ENCODE measurements at places on chromosomes 12 and 14.

DNA sequence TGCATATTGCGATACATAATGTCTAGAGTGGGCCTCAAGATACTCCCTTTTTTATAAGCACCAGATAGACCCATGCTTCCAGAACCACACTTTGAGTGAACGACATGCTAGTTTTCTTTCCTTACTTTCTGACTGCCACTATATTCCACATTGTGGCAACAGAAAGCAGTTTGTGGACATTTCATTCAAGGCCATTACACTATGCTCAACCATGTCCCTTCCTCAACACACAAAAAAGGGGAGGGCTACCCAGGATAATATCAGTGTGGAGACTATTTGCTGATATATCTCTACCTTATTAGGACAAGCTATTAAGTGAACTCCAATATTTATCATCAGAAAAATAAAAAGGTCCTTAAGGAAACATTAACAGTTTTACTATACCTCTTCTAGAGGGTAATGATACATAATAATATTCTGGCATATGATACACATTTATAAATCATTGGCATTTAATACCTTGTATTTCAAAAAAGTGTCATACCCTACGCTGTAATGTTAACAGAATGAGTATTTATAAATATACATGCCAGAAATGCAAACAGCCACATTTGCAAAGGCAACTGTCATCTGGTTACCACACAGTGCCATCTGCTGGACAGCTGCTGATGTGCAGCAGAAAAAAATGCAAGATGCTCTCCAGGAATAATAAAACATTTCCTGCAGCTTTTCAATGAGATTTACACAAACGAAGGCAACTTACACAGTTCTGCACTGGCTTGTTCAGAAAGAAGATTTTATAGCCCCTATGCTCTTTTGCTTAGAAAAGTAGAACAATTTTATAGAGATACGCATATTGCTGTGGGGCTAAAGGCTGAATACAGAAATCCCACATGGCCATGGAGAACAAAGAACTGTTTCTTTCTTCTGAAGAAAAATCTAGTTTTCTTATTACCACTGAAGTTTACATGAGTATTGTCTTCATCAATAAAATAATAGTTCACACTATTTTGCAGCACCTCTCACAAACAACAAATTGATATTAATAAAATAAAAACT, 182.2 kb upstream of the GRIP1 start:
- peak; percentile 55 for DNase-seq

DNA sequence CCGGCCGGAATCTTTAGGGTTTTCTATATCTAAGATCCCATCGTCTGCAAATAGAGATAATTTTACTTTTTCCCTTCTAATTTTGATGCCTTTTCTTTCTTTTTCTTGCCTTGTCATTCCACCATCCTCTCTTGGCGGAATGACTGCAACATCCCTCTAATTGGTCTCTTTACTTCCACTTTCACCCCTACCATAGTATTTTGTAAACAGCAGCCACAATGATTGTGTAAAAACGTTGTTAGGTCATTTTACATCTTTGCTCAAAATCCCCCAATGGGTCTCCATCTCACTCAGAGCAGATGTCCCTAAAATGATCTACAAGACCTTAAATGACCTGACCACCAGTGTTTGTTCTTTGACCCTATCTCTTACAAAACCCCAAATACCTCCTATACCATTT, 80.0 kb upstream of the STAC3 start:
- DNase-seq = no peak

DNA sequence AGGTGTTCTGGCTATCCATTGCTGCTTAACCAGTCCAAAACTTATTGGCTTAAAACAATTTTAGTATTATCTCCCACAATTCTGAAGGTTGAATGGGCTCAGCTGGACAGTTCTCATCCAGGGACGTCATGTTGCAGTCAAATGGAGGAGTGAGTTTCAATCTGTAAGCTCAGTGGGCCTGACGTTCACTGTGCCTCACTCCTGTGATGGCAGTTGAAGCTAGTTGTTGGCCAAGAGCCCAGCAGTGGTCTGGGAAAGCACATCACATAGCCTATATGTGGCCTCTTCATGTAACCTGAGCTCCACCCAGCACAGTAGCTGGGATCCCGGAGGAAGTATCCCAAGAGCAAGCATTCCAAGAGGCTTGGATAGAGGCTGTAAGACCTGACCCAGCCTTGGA, 40.6 kb upstream of the CDKN3 start:
- DNase-seq = no peak

DNA sequence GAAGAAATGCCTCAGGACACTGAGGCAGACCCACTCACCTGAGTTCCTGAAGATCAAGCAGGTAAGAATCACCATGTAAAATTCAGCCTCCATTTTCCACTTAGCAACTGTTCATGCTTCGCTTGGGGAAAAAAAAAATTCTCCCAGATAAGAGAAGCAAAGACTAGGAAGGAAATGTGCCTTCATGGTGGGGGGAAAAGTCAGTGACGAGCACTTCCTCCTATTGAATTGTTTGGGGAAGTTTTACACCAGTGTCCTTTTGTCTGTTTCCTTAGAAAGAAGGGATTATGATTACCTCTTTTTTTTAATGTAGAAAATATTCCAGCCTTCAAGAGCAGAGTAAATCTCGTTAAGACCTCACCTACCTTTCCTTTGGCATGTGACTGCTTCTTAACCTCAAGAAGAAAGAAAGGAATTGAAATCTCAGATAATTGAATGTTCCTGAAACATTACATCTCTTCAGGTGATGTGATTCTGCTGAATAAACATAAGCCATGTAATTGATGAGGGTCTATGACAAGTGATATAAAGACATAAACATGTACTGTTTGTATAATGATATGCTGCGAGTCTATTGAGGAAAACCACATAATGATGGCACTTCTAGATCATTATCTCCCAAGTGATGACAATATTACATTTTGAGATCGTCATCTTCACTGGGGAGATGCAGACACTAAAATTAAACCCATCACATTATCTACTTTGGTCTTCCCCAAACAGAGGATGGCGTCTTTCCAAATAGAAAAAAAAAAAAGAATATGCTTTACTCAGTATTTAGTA, at the start of gene PTPRB:
TSS of gene PTPRB (minus strand) at position 127 of the 783 bp plus-strand sequence. CDS start at position 93, 34 bp downstream.
- no peak for DNase-seq

GRCh38 chr12:92030618-92031017, 115.0 kb downstream of the BTG1 start:
- DNase-seq = peak; percentile 84

- peak; percentile 15 for DNase-seq
These were observed 267.3 kb upstream of the SRRM4 start for GRCh38 chr12:118714051-118714460.

- DNase-seq = no peak
These were observed 222.9 kb downstream of the C12orf50 start for GRCh38 chr12:87806310-87806709.

GRCh38 chr12:10529603-10530002, 23.9 kb downstream of the EIF2S3B start:
- no peak for DNase-seq

GRCh38 chr12:83471341-83471740, 784.6 kb downstream of the TMTC2 start:
- DNase-seq = no peak

DNA sequence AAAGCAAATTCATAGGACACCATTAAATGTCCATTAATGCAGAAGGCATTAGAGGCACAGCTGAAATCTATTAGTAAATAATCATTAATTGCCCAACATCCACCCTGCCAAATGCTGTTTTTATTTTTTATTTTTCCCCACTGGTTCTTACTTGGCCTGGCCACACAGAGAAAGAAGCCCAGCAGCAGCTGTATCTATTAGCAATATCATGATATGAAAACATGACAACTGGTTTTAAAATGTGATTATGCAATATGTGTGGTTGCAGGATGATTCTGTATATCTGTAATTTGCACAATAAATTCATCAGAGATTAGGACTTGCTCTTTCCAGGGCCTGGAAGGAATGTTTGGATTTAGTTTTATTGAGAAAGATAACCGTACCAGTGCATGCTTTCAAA, 44.9 kb downstream of the SIX6 start:
- DNase-seq = no peak

DNA sequence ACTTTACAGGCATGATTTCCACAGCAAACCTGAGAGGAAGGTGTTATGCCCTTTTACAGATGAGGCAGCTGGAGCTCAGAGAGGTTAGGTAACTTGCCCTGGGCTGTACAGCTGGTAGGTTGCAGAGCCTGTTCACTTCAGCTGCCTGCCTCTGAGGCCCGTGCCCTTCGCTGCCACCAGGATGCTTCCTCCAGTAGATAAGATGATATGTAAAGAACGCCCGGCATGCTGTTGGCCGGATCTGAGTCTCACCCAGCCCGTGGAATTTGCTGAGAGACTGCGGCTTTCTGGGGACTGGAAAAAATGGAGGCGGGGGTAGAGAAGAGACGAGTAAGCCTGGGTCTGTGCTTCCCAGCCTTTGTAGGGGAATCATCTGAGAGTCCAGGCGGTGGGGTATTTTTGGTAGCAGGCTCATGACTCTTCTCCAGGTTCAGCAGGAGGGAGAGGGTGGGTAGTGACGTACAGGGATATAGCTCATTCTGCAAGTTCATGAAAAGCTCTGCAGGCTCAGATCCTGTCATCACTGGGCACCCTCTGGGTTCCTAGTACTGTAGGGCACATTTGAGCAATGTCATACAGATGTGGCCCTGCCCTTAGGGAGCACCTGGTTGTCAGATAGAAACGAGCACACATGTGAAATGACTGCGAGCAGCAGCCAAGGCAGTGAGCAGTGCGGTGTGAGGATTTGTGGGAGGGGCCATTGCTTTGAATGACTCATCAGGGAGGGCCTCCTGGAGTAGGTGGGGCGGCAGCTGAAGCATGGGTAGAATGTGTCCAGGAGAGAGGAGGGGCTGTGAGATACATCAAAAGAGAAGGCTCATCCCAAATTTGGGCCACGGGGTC, 159.4 kb downstream of the TSPAN9 start:
- no peak for DNase-seq

GRCh38 chr12:69969011-69969410, 144.0 kb downstream of the MYRFL start:
- DNase-seq = no peak

- DNase-seq = peak; percentile 37
These were observed 1.5 kb upstream of the HCAR1 start for GRCh38 chr12:122732170-122732569.

DNA sequence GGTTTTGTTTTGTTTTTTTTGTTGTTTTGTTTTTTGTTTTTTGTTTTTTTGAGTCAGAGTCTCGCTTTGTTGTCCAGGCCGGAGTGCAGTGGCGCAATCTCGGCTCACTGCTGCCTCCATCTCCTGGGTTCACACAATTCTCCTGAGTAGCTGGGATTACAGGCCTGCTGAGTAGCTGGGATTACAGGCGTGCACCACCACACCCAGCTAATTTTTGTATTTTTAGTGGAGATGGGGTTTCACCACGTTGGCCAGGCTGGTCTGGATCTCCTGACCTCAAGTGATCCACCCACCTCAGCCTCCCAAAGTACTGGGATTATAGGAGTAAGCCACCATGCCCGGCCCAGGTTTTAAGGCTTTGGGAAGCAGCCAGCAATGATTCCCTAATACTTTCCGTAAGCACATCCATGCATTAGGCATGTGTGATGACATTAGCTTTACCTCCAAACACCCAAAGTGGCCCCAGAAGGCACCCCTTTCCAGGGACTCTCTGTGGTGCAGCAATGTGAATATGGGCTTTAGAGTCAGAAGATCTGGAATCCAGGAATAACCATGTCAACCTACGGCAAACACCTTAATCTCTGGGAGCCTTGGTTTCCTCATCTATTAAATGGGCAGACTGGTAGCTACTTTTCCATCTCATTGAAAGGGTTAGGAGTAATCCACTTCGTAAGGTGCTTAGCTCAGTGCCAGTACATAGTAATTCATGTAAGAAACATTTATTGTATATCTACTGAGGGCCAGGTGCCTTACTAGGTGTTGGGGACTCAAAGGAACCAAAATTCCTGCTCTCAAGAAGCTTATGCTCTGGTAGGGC, 152.9 kb downstream of the ZFP36L1 start:
- DNase-seq = no peak

DNA sequence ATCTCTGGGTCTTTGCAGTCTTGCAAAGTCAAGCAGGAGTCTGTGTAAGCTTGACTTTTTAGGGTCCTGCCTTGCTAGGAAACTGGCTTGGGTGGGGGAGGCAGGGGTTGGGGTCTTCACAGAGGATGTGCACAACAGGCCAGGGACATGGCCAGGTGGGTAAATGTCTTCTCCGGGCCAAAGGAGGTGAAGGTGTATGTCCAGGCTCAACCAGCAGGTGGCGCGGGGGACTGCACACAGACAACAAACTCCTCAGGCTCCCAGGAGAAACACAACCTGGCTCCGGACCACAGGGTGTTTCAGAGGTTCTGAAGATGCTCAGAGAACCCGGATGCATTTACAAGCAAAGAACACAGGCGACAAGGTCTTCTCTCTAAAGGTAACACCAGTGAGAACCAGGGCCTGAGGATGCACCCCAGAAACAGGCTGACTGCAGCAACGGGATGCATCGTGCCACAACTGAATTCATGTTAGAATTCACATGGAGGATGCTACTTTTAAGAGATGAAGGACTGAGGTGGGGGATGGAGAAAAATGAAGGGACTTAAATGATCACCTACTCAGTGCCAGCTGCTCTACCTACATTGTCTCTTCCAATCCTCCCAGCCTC, 56.0 kb downstream of the PLEKHG3 start:
- DNase-seq = peak; percentile 28

DNA sequence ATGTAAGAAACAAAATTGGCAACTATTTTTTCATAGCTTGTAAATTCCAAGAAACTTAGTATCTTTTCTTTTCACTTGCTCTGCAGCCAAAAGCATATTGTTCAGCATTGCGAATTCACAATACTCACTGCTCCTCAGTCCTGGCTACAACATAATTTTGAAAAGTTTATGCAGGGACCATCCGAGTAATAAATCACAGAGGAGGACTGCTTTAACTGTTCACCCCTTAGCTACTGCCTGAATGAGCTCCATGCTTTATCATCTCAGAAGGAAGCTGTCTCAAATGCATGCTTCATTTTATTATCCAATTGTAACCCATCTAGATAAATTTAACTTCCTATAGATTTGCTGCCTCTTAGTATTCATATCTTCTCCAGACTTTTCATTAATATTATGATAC, 827.8 kb downstream of the DIO2 start:
- no peak for DNase-seq

DNA sequence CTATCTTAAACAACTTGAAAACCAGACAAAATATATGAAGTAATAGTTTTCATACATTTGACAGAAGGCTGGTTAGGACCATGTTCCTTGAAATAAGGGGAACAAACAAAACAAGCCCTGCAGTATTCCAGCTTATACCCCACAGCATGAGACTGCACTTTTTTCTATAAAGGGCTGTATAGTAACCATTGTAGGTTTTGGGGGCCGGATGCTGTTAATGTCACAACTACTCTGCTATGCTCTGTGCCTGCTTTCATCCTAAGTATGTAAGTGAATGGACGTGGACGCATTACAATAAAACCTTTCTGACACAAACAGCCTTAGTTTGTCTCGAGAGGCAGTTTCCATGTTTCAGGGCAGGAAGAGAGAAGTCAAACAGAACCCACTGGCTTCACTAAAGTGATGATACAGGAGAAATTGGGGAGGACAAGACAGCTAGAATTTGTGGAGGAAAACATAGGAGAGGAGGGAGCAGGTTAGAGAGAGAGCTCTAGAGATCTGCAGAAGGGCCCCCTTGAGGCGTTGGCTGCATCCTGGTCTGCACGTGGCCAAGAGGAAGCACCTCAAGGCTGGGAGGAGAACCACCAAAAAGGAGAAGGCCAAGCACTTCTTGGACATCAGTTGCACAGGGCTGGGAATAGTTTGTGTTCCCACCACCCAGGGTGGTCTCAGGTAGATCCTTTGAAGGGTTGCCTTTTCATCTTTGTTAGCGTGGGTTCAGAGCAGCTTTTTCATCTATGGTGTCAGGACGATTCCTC, 63.7 kb downstream of the TRAF3 start:
- DNase-seq = no peak

GRCh38 chr14:33762161-33762851, 188.6 kb downstream of the EGLN3 start:
- DNase-seq = no peak

Measured in CD4-positive, CD25-positive, alpha-beta regulatory T cell (primary cell).